ENCODE measurements at places on chromosomes 6 and 20.

DNA sequence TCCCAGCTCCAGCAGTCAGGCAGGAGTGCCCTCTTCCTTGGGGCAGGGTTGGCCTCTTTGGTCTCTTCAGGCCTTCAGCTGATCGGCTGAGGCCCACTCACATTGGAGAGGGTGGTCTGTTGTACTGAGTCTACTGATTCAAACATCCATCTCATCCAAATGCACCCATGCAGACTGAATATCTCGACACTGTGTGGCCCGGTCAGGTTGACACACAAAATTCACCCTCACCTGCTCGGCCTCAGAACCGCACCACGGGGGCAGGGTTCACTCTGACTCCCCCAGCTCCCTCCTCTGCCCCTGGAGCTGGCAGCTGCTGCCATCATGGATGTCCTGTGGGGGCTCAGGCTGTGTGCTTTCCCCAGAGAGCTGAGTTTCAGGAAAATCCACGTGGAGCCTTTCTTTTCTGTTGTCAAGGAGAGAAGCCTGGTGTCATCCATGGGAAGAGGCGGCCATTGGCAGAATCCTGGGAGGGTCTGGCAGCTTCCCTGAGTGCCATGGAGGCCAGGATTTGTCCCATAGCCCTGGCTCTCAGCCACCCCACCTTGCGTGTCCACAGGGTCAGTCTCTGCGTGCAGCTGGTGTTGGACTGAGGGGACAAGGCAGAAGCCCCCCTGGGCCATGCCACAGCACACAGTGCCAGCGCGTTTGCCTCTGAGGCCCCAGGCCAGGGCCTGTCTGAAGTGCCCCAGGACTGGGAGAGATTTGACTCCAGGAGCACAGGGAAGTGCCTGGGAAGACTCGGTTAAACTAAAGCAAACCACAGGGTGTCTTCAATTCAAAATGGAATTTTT, 114.1 kb downstream of the ERMARD start:
- DNase-seq = no peak

DNA sequence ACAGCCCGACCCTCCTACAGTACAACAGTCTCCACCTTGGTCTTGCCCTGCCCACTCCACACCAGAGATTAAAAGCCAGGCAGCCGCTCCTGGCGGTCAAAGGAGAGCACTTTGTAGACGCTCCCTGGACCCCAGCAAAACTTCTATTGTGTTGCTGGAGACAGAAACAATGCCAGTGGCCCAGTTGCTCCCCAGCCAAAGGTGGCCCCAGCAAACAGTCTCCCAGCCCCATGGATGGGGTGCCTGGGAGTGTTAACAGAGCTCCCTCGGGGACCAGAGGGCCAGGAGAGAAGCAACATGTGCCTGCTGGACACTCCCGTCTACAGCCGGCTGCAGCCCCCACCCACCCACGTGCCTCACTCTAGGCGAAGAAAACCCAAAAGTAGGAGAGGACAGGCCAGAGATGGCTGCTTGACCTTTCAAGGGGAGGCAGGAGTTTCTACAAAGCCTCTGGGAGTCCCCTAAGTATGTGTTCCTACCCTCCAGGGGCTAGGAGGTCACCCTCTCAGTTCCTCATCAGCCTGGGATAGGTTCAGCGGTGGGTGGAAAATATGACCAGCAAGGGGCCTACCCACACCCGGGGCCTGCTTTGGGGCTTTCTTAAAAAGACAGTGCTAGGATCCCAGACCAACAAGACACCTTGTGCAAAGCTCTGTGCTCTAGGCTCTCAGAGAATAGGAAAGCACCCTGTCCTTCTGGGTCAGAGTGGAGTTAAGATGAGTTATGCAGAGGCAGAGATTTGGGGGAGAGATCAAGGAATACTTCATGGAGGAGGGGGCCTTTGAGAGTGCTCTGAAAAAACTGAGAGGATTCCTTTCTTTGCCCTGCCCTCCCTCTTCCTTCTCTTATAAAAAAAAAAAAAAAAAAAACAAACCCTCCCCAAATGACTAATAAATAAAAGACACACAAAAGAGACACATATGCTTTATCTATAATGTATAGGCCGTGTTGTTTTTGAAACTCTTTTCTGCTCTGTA, 19.0 kb upstream of the PREX1 start:
- DNase-seq = no peak

GRCh38 chr6:158860279-158860865, 41.2 kb upstream of the EZR start:
- DNase-seq = no peak

- no peak for DNase-seq
Measured at GRCh38 chr6:152554851-152555250, 82.3 kb downstream of the SYNE1 start.

DNA sequence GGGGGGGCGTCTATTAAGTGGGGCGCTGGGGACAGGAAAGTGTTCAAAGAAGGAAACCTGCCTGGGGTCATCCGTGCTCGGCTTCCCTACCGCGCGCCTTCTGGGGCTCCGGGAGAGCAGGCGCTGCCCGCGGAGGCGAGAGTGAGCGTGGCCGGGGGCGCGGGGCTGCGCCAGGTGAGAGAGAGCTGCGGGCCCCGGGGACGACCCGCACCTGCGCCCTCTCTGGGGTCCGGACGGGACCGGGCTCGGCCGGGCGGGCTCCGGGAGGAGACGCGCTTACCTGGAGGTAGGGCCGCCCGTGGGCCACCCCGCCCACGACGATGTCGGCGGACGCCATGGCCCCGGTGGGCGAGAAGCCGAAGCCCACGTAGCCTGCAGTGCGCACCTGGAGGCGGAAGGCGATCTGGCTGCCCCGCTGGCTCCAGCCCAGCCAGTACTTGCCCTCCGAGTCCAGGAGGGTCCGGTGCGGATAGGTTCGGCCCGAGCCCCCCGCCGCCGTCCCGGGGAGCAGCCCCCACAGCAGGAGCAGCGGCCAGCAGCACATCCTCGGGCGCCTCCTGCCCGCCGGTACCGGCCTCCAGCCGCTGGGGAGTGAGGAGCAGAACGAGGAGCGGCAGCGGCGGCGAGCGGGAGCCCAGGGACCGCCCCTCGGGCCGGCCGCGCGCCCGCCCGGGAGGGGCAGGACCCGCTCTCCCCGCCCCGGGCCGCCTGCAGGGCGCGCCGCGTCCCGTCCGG, at the start of gene MOXD1:
TSS of gene MOXD1 (minus strand) at position 593 of the 735 bp plus-strand sequence. CDS start at position 544, 49 bp downstream.
- no peak for DNase-seq

- no peak for DNase-seq
Measured at GRCh38 chr20:46214824-46215488, 93.3 kb downstream of the CDH22 start.

- no peak for DNase-seq
Measured at GRCh38 chr6:2226775-2227174, 18.6 kb downstream of the GMDS start.

GRCh38 chr6:116268589-116269293, 11.0 kb downstream of the TSPYL1 start:
- DNase-seq = no peak

GRCh38 chr6:63415286-63415685, 95.5 kb upstream of the LGSN start:
- DNase-seq = no peak

DNA sequence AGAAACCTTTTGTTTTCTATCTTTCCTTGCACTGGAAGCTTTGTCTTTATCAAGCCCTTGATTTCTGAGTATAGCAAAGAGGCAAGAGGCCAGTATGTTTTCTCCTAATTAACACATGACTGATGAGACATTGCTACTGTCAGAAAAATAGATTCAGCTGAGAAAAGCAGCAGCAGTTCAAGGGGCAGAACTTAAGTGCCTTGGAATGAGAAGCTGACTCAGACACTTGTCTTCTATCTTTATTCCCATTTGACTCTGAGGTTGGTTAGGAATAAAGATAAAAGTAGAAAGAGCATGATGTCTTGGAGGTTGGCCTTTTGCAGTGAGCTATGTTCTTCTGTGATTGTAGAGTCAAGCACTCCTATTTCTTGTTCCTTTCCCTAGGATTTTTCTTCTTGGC, 79.1 kb upstream of the MAN1A1 start:
- DNase-seq = no peak

DNA sequence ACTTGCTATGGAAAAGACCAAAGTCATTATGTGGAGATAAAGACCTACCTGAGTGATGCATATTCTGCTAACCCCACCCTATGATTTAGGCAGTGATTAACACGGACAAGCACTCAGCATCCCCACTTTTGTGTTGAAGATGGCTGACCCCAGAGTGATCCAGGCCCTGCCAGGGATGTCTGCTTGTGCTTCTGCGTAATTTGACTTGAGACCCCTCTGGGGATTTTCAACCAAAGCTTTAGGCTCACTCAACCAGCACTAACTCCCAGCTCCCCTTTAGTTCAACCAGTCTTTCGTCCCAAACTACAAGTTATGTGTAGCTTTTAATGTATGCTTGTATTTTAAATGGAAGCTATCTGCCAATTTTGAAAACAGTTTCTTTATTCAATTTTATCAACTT, 538.0 kb upstream of the ID4 start:
- DNase-seq = no peak

DNA sequence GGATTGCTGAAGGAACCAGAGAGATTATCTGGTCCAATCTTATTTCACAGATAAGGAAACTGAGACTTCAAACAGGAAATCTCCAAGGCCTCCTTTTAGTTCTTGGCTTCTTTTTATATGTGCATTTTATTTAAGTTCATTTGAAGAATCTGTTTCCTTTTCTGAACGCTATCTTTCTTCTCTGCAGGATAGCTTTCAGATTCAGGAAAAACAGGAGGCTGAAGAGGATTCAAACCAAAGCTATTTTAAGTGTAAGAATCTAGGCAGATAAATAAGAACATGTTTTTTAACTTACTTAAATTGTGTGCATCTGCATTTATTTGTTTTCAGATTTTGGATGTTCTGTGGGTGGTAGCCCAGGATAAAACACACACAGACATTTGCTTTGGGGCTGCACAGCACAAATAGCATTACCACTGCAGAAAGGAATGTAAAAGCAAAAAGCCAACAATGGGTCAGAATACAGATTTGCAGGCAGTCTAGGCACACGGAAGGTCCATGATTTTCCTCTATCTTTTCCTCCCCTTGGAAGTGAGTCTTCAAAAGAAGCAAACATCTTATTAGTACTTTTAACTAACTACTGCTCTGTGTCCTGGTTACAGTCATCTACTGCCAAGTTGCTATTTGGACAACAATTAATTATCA, 188.8 kb upstream of the TBX18 start:
- no peak for DNase-seq

DNA sequence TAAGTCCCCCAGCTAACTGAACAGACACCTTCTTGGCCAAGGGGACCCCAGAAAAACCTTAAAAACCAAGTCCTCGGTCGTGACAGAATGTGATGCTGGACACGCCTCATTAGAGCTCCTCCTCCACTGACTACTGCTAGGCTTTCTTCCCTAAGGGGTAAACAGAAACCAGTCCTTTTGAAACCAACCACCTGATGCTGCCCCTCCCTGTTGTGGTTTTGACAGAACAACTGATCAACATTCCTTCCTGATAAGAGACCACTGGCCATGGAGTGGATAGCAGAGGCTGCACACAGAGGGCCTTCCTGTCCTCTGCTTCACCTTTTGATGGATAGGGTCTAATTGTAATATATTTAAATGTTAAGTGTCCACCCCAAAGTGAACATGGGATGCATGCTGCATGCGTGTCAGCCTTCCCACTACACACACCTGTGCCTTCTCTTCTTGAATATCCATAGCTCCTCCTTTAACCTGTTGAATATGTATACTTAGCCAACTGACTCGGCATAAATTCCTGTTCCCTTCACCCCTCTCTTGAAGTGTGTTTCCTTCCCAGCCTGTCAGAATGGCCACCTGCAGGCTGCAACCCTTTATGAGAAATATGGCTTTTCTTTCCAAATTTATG, 27.9 kb upstream of the SLC2A12 start:
- no peak for DNase-seq

- DNase-seq = no peak
Measured at GRCh38 chr20:760751-761417, 7.4 kb downstream of the SLC52A3 start.

- no peak for DNase-seq
Measured at GRCh38 chr20:60069656-60070055, 111.4 kb downstream of the CDH26 start.

- DNase-seq = no peak
Measured at GRCh38 chr6:7721649-7722048, 4.2 kb upstream of the BMP6 start.

- no peak for DNase-seq
Measured at GRCh38 chr6:111347589-111347988, 135.4 kb downstream of the REV3L start.

GRCh38 chr20:57051096-57051495, 215.3 kb downstream of the BMP7 start:
- no peak for DNase-seq

DNA sequence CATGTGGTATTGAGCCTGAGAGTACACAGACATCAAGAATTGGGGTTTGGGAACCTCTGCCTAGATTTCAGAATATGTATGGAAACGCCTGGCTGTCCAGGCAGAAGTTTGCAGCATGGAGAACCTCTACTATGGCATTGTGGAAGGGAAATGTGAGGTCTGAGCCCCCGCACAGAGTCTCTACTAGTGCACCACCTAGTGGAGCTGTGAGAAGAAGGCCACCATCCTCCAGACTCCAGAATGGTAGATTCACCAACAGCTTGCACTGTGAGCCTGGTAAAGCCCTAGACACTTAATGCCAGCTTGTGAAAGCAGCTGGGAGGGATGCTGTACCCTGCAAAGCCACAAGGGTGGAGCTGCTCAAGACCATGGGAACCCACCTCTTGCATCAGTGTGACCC, 658.2 kb downstream of the HACE1 start:
- no peak for DNase-seq

GRCh38 chr6:127342296-127342945, 988 bp downstream of the ECHDC1 start:
- DNase-seq = peak; percentile 17

DNA sequence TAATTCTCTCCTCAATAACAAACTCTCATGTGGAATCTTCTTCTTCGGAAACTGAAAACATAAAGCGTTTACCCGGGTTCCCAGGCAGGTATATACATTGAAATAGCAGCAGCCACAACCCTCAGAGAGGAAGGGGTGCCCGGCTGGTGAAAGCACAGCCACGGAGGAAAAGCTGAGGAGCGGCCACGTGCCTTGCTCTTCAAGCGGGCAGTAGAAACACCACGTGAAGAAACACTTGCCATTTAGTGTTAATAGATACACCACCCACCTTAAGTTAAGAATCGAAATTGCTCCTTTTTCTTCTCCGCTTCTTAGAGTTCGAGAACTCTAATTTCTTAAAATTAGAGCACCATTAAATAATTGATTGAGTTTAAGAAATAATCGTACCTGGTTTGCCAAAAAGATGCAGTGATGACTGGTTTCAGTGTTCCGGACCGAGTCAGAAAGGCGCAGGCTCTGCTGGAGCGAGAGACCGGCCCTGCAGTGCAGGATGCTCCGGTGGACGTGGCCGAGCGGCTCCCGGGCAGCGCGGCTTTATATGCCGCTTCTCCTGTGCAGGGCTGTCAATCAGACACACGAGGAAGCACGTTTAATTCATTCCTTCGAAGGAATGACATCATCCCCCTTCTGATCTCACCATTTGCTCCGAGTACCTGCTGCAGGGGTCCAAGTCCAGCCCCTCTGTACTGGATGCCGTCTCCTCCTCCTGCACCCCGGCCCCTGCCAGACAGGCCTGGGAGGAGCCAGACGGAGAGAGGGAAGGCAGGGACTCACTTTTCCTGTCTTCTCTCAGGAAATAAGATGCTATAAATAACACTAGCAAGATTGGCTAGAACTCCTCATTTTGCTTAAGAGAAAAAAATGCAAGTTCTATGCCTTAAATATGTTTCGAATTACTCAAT, at the start of gene THBS2:
TSS of gene THBS2 (minus strand) at position 510 of the 902 bp plus-strand sequence. CDS start 3,062 bp downstream, outside the sequence.
- DNase-seq = peak; percentile 55

- DNase-seq = no peak
Measured at GRCh38 chr20:4767084-4767483, 45.4 kb downstream of the PRND start.

Data from skeletal muscle cell (primary cell).